GOT3 (cell line): ENCODE measurements at places on chromosomes 3 and 15.

DNA sequence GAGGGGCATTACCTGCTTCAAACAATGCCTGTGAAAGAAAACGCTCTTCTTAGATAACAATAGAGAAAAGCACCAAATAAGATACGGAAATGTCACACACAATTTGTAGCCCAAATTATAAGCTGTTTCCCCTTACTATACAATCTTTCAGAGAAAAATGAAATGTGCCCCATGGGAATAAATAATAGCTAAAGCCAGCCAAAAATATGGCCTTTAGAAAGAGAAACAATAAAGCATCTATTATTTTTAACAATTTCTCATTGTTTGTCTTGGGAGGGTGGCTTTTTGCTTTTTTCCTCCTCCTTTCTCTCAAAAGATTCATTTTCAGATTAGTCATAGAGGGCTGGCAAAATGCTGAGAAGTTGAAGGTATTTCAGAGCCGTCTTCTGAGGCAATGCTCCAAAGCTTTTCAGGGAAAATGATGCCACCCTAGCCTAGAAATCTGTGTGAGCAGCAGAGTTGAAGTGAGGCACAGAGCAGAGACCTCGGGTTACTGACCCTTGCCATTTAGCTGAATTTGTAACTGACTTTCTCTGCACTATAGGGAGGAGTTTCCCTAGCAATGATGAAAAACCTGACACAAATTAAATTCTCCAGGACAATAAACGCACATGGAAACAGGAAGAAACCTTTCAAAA is 86.3 kb upstream of the PRICKLE2 start:
- DNase-seq, result no peak

- DNase-seq, result no peak
Observed at GRCh38 chr3:190345878-190346277, 23.6 kb upstream of the CLDN1 start.

- no peak for DNase-seq
Observed at GRCh38 chr15:83657549-83657948, 3.6 kb downstream of the ADAMTSL3 start.

- DNase-seq, result no peak
Observed at GRCh38 chr3:89042236-89042835, 65.1 kb upstream of the EPHA3 start.

- DNase-seq, result no peak
Observed at GRCh38 chr15:71149646-71150557, 34.6 kb downstream of the THSD4 start.

DNA sequence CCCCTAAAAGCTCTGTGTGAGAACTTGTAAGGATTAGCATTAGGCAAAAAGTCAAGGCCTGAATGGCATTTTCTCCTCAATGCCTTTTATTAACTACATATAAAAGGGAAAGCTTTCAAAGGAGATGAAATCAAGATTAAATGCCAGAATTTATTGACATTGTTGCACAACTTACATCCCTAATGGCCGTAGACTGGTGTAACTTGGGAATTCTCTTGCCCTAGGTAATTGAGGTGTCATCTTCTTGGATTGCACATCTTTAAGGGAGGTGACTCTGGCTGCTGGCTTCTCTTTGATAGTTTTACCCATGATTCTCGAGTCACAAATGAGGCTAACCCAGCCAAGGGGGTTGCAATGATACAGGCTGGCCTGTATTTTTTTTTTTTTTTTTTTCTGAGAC is 249.1 kb downstream of the TBL1XR1 start:
- DNase-seq, result no peak

- no peak for DNase-seq
Observed at GRCh38 chr3:17055374-17056276, 170.9 kb downstream of the PLCL2 start.
